Glutamatergic neuron (in vitro differentiated cells): ENCODE measurements at places on chromosomes 13 and 19. TPM values are rescaled to one million over a fixed set of nuclear protein-coding genes. Genes with fewer than 3 reads are reported as not detected.

The PLK5 gene
- total RNA-seq, result 0.69 TPM

The CACNG8 gene
- total RNA-seq, result 4.3 TPM

The FGF21 gene
- total RNA-seq, result not detected

The TMC4 gene
- not detected for total RNA-seq

GRCh38 chr19:44212866-44213346 lies 574 bp downstream of the ZNF227 start:
- no peak for DNase-seq

- no peak for DNase-seq
Observed at GRCh38 chr19:4636761-4637160, 2.6 kb upstream of the TNFAIP8L1 start.

DNA sequence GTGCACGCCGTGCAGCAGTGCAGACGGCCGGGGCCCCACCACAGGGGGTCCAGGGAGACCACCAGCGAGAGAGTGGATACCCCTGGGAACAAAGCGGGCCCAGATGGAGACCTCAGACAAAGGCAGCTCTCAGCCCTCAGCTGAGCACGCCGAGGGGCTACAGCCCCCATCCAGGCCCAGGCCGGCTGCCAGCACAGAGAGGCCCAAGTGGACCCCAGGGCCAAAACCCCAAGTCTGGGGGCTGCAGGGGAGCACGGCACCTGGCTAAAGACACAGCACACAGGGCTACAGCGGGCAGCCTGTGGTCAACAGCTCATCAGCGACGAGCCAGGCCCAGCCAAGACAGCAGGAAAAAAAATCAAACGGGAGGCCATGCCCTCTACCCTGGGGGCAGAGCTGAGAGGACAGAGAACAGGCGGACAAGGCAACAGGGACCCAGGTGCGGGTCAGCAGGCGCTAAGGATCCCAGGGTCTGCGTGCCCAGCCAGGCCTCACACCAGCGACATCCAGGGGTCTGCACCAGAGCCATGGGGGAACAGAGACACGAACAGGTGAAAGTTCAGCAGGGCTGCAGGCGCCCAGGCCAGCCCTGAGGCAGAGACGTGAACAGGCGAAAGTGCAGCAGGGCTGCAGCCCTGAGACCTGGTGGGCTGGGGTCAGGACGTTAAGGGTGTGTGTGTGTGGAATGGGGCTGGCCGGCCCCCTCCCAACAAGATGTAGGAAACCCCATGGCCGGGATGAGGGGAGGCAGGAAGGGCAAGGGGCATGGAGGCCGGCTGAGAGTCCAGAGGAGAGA lies 34.3 kb downstream of the RASA3 start:
- no peak for DNase-seq

DNA sequence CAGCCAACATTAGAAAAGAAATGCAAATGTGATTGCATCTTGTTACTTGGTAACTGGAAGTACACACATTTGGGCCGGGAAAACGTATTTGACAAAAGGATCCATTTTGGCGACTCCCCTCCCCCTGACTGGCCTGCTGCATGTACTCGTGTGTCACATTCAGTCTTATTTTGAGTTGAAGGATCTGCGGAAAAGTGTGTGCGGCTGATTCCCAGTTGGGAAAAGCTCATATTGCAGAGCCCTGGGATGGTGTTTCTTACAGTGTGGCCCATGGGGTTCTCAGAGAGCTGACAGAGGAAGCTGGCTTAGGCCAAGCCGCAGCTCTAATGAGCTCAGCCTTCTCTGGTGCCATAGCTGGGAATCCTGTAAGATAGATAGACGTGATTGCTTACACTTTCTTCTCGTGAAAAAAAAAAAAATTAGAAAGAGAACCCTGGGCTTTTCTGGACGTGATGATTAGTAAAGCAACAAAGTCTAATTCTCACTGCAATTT lies 170.3 kb upstream of the ARGLU1 start:
- DNase-seq, result no peak

DNA sequence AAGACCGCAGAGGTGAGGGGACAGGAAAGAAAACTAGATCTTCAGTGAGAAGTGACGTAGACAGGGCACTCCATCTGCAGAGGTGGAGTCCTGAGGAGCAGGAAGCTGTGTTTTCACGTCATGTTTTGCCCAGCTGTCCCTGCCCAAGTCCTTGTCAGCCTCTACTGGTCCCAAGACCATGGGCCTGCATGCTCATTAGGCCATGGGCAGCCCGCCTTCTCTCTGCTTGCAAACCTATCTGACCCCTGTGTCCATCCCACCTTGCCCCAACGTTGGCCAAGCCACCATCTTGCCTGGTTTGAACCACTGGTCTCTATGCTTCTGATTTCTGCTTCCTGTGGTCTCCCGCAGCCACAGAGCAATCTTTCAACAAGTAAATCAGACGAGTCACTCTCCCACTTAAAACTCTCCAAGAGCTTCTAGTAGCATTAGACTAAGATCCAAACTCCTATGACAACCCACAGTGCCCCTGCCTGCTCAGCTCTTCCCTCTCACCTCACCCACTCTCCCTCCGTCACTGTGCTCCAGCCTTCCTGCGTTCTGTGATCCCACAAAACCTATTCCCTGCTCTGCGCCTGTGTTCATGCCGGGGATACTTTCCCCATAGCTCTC lies 18.6 kb upstream of the CCNE1 start:
- DNase-seq, result no peak

DNA sequence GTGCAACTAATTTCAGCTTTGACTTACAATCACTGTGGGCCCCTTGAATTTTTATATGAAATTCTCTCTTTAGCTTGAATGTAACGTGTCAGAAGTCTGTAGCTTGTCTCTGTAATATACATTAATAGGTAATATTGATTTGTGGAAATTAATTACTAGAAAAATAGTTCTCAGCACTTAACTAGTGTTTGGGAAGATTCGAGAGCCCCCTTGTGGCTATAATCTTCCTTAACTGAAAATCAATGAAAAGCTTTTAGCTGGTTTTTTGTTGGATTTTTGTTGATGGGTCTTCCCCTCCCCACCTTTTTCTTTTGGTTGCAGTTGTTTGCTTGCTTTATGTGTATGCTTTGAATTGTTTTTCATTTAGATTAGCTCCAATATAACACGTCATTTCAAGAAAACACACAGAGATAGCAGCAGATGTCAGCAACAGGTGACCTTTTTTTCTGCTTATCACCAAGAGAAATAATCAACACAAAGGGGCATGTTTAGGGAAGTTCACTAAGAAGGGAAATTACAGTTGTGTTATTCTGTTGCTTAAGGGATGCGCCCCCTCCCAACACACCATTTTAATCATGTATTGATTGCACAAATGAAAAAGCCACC lies 176.8 kb downstream of the OXGR1 start:
- no peak for DNase-seq

GRCh38 chr19:43738780-43739211 lies 16.0 kb downstream of the SMG9 start:
- DNase-seq, result no peak

GRCh38 chr13:22789027-22789593 lies 391.7 kb upstream of the SGCG start:
- no peak for DNase-seq

- DNase-seq, result no peak
Observed at GRCh38 chr13:20582026-20582425, 15.1 kb downstream of the IFT88 start.

DNA sequence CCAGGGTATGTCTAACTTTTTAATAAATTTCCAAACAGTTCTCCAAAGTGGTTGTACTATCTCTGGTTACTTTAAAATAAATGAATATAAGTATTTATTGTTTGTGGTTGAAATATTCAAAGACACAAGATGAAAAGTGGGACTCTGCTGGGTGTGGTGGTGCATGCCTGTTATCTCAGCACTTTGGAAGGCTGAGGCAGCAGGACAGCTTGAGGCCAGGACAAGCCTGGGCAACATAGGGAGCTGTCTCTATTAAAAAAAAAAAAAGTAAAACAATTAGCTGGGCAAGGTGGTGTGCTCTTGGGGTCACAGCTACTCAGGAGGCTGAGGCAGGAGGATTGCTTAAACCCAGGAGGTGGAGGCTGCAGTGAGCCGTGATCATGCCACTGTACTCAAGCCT lies 10.4 kb downstream of the PNMA8A start:
- DNase-seq, result no peak
